Cerebellum (tissue), 4 donors: ENCODE measurements at places on chromosomes 6 and 20. TPM values are rescaled to one million over a fixed set of nuclear protein-coding genes. Genes with fewer than 3 reads are reported as not detected.

Gene C20orf144
- not detected for total RNA-seq

Gene BPIFB2
- not detected for total RNA-seq

Gene IYD
- total RNA-seq = not detected

Gene SCUBE3
- total RNA-seq = 2.5 TPM

Gene ABT1
- 7.6 TPM for total RNA-seq

Gene C6orf141
- total RNA-seq = 2.6 TPM

Gene NKAIN4
- total RNA-seq = 35.0 TPM

Gene OR2H2
- not detected for total RNA-seq

Gene NKAIN2
- 36.6 TPM for total RNA-seq

Gene LYRM4
- 16.2 TPM for total RNA-seq

DNA sequence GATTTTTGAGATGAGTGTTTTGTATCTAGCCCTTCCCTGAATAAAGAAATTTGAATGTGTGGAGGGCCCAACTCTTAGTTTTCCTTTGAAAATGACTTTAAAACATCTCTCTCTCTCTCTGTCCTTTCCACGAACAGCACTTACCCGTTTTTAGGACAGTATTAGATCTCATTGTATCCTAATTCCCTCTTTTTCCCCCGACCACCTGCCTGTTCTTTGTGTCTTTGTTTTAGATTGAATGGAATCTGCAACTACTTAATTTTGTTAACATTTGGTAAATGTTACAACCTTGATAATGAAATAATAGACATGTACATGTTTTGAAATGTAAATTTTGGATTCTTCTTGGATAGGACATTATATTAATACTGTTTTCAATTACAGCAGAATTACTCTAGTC is 3.1 kb downstream of the DSP start:
- DNase-seq = no peak

GRCh38 chr6:143441680-143442545 is 8.6 kb downstream of the ADAT2 start:
- DNase-seq = no peak

GRCh38 chr6:139580592-139581484 is 206.4 kb upstream of the CITED2 start:
- no peak for DNase-seq

GRCh38 chr6:8556370-8557013 is 121.1 kb upstream of the SLC35B3 start:
- DNase-seq = peak; percentile 2

DNA sequence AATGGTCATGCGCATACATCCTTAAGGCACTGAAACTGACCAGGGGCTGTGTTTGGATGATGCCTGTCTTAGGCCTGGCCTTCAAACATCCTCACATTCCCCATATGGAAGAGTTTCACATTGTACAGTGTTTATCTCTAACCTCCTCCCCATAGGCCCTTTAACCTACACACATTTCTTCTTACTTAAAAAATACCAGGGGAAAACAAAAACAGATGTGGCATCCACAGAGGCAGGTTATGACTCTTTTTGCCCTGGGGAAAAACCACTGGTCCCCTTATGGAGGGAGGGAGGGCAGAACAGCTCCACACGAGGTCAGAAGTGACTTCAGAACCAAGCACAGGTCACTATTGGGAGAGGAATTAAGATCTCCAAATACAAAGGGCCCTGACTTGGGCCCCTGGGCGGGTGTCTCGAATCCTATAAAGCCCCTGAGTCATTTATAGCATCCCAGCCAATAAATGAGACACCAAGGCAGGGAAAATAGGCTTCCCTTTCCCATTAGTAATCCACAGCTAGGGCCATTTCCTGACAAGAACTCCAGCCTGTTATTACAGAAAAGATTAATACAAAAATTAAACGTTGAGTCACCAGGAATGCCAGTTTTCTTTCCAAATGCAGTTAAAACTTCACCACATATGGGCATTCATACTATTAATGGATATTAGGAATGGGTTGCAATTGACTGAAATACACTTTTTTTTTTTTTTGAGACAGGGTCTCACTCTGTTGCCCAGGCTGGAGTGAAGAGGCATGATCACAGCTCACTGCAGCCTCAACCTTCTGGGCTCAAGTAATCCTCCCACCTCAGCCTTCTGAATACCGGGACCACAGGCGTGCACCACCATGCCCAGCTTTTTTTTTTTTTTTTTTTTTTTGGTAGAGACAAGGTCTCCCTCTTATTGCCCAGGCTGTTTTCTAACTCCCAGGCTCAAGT is 107.2 kb downstream of the ATP9A start:
- DNase-seq = no peak

DNA sequence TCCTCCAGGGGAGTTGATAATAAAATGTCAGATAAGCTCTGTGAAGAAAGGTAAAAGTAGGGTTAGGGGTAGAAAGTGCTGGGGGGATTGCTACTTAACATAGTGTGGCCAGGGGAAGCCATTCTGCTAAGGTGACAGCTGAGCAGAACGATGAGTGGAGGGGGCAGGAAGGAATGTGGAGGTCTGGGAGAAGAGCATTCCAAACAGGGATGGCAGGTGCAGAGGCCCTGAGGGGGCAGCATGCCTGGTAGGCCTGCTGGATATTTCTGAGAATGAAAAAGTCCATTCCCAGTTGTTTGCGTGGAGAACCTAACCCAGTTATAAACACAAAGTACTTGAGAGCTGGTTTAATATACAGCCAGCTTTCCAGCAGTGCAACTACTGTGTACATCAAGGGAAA is 9.3 kb downstream of the GFRA4 start:
- DNase-seq = no peak

- DNase-seq = no peak
These were observed 1.4 kb upstream of the RRBP1 start for GRCh38 chr20:17683218-17684076.

DNA sequence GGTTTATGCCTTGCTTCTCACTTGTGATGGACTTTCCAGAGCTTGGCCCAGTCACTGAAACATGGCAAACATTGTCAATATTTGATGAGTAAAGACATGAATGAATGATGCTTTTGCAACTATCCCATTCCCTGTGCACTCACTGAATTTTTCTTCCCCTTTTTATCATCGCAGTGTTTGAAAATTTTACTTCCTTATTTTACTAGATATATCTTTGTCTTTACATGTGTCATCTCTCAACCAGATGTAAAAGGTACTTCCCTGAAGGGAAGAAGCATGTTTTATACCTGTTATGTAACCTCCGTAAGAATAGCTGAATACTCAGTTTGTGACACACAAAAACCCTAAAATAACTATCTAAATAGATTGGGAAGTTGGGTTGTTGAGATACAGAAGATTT is 544.7 kb upstream of the FLRT3 start:
- no peak for DNase-seq

GRCh38 chr6:159894991-159895390 is 4.2 kb downstream of the MAS1 start:
- no peak for DNase-seq

DNA sequence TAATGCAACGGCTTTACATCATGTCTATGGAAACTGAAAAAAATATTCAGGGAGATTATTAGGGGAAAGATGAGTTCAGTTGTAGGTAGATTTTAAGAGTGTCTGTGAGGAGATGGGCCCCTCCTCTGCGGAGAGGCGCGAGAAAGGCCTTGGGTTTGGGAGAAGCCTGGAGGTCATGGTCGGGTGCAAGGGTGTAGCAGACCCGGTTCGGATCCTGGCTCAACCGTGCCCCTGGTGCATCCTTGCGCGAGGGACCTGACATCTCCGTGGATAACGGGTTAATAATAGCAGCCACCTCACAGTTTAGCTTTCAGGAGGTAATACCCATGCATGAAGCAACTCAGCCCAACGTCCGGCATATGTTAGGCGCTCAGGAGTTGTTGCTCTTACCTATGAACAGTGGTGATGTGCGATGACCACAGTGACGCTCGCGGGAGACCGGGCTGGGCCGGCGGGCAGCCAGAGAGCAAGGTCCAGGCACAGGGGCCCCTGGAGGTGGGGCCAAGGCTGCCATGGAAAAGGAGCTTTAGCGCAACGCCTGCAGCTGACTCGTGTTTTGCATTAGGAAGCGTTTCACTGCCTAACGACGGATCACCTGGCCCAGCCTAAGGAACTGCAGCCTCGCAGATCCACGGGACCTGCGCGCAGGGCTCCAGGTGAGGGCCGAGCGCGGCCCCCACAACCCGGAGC is 146.4 kb upstream of the ARID1B start:
- DNase-seq = no peak

DNA sequence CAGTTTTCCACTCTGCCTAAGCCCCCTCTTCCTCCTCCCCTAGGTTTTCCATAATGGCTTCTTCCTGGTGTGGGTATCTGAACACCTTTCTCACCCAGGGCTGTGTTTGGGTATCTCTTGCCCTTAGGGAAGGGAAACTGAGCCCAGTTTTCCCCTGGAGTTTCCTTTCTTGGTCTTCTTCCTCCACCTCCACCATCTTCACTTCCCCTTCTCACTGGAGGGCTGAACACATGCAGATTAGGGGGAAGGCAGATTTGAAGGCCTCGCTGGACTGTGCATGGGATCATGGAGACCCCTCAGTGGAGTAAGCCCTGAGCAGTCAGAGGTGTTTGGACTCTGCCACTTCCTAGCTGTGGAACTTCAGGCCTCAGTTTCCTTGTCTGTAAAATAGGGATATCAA is 27.8 kb downstream of the FOXP4 start:
- DNase-seq = no peak

- DNase-seq = no peak
These were observed 154.2 kb upstream of the MLN start for GRCh38 chr6:33957892-33958525.

GRCh38 chr6:32087574-32088486 is 21.3 kb downstream of the TNXB start:
- DNase-seq = peak; percentile 67

DNA sequence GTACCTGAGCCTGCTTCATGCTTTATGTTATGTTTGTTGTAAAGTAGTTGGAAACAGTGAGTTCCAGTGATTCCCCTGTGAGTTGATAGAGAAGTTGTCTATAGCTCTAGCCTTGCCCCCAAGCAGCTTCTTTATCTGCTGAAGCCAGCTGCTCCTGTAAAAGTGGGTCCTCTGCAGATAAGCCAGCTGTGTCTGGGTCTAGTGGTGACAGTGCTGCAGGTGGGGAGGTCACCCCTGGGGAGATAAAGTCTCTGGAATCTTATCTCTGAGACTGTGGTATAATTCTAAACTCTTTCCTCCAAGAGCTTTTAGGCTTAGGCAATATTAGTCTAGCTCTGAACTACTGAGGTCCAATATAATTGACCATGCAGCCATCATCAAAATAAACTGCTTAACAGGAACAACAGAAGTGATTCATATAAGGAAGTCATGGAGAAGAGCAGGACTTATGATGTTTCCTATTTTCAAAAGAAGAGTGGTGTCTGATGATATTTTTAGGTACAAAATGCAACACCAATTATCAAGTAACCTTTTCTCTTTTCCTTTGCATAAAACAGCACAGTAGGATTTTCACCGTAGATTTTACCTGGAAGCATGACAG is 44.2 kb upstream of the TMEM217 start:
- no peak for DNase-seq

- no peak for DNase-seq
These were observed 35.3 kb downstream of the TFAP2B start for GRCh38 chr6:50853939-50854338.

GRCh38 chr20:35344354-35344837 is 52.2 kb upstream of the FAM83C start:
- DNase-seq = no peak

- no peak for DNase-seq
These were observed 796 bp downstream of the HLA-DQB1 start for GRCh38 chr6:32665661-32666060.

- no peak for DNase-seq
These were observed 100.4 kb upstream of the MLN start for GRCh38 chr6:33904050-33904746.

DNA sequence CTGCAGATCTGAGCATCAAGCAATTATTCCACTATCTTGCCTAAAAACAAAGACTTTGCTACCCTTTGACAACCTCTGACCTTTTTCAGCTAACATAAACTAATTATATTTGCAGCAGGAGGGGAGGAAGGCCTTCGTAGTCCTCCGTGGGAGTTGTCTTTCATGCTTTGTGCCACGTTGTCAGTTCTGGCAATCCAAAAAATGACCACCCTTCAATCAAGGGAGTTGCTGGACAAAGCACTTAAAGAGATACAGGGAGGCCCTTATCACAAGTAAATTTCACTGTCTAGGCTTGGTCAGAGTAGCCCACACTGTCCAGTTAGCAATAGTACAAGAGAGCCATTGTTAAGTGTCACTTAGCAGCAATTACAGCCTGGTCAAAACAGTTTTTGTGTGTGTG is 578.9 kb downstream of the HAO1 start:
- DNase-seq = no peak

DNA sequence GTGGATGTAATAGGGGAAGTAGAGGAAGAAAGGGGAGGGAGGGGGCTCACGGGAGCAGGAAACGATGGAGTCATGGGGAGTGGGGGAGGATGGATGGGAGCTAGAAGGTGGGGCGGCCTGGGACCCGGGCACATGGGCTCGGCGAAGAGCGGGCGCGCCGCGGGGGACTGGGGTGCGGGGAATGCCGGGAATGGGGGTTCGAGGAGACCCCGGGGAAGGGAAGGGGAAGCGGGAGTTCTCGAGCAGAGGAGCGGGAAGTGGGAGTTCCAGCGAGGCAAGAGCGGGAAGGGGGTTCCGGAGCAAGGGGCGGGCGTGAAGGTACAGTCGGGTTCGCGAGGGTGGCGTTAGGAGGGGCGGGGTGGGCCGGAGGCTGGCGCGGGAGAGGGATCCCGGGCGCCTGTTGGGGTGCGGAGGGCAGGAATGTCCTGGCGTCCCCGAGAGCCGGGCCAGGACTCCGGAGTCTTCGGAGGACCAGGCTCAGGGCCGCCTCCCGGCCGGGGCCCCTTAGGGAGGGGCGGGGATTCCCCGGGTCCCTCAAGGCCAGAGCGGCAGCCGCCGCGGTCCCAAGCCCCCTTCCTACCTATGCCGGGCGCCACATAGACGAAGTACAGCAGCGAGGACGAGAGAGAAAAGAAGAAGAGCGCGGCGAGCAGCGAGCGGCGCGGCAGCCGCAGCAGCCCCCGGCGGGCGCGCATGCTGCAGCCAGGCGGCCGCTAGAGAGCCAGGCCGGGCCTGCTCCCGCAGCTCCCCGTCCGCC is 504 bp downstream of the B4GALT5 start:
- peak; percentile 37 for DNase-seq

GRCh38 chr20:37364013-37364926 is 18.3 kb downstream of the SRC start:
- DNase-seq = no peak

GRCh38 chr20:52150440-52151258 is 40.9 kb downstream of the ZFP64 start:
- peak; percentile 47 for DNase-seq

- no peak for DNase-seq
These were observed 81.3 kb upstream of the ASCC3 start for GRCh38 chr6:100962466-100962865.

GRCh38 chr6:336159-337114 is 44.1 kb downstream of the DUSP22 start:
- no peak for DNase-seq
